Vagina (tissue), 2 donors: ENCODE measurements at places on chromosomes 13 and 19. TPM values are rescaled to one million over a fixed set of nuclear protein-coding genes. Genes with fewer than 3 reads are reported as not detected.

GRCh38 chr13:20192158-20192835 is 441 bp downstream of the GJB2 start:
- no peaks in the 10 kb centered on the region for H3K36me3 ChIP-seq
- H3K4me3 ChIP-seq: peak overlapping the region; percentile 59
- peak overlapping the region; percentile 65 for H3K27ac ChIP-seq

Gene LGALS14
- not detected for total RNA-seq

DNA sequence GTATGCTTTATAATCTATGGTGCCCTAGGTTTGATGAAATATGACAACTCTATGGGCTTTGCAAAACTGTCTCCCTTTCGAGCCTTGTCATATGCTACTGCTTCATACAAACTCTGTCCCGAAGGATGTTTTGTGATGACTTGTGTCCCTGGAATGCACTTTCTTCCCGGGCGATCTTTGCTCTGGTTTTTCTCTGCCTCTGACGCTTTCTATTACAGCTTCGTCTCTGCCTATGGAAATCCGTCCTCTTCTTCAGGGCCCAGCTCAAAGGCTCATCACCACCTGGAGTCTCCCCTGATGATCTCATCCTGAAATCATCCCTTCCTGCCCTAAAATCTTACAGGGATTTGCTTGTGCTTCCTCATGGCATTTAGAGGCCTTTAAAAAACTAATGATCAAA is 191.5 kb upstream of the KL start:
- no peak overlapping the region for H3K27ac ChIP-seq
- no peak for DNase-seq
- no peaks in the 10 kb centered on the region for H3K27me3 ChIP-seq
- H3K4me3 ChIP-seq: no peak overlapping the region
- H3K36me3 ChIP-seq: no peaks in the 10 kb centered on the region

DNA sequence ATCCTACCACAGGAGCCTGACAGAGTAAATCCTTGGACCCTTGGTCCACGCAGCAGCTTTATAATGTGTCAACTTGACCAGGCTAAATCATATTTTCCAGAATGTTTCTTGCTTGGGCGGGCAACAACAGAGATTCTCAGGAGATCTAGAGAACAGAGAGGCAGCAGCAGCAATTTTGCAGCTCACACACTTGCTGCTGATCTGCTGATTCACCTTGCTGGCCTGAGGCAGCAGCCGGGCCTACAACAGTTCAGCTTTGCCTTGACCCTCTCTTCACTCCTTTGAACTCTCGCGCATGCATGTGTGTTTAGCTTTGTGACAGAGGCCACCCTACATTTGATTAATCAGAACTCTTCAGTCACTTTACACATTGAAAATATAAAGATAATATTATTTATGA is 159.3 kb downstream of the UGGT2 start:
- no peak overlapping the region for H3K4me3 ChIP-seq
- no peak overlapping the region for H3K27ac ChIP-seq
- no peak for DNase-seq

- peaks cover 45% of the 10 kb centered on the region for H3K4me1 ChIP-seq
- no peak overlapping the region for H3K27ac ChIP-seq
- H3K4me3 ChIP-seq: no peak overlapping the region
- H3K36me3 ChIP-seq: no peaks in the 10 kb centered on the region
- no peak for DNase-seq
Measured at GRCh38 chr13:23639674-23640073, 69.5 kb downstream of the TNFRSF19 start.

GRCh38 chr13:36750046-36750445 is 69.0 kb upstream of the RFXAP start:
- H3K36me3 ChIP-seq: no peaks in the 10 kb centered on the region
- no peak overlapping the region for H3K4me3 ChIP-seq
- H3K27me3 ChIP-seq: no peaks in the 10 kb centered on the region
- DNase-seq: no peak
- H3K4me1 ChIP-seq: no peaks in the 10 kb centered on the region

Gene MYO9B
- total RNA-seq: 100 TPM

- no peaks in the 10 kb centered on the region for H3K36me3 ChIP-seq
- no peak overlapping the region for H3K4me3 ChIP-seq
- peak; percentile 8 for DNase-seq
- no peak overlapping the region for H3K27ac ChIP-seq
- no peaks in the 10 kb centered on the region for H3K4me1 ChIP-seq
- no peaks in the 10 kb centered on the region for H3K27me3 ChIP-seq
Measured at GRCh38 chr13:20181188-20181587, 11.6 kb downstream of the GJB2 start.

DNA sequence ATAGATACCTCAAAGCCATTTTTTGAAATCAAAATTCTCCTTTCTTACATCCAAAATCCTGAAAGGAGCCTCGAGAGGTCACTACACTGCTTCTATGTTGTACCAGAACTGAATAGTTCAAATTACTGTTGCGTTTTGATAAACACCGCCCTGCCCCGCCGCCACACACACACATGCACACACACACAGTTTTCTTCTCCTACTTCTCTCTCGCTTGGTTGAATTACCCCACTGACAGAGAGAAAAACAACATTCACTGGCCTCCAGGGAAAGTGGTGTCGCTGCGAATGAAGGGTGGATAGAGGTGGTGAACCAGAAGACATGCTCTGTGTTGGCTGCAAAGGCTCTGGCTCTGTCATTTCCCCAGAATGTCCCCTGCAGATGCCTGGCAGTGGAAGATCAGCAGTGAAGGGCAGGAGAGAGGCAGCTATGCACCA is 183.4 kb upstream of the RFC3 start:
- no peak for DNase-seq
- no peak overlapping the region for H3K4me3 ChIP-seq
- no peaks in the 10 kb centered on the region for H3K27me3 ChIP-seq
- no peaks in the 10 kb centered on the region for H3K36me3 ChIP-seq

DNA sequence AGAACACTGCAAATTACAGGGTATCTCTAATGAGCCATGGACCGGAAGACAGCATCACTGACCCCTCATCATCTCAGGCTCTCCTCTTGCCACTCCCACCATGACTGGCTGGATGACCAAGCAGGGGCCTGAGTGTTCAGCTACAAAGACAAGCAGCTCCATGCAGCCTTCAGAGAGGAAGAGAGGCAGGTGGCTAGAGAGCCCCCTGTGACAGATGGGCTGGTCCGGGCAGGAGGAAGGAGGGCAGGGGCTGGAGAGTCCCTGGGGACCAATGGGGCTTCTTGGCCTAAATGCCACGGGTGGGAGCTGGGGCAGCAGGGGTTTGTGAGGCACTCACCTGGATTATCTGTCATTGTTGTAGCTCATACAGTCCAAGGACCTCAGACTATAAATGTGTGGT is 12.8 kb upstream of the RASA3 start:
- no peak for DNase-seq
- H3K27me3 ChIP-seq: no peaks in the 10 kb centered on the region

GRCh38 chr13:39602277-39602613 is 748 bp downstream of the LHFPL6 start:
- no peaks in the 10 kb centered on the region for H3K27me3 ChIP-seq
- DNase-seq: no peak
- peaks cover 43% of the 10 kb centered on the region for H3K4me1 ChIP-seq
- peak overlapping the region; percentile 91 for H3K4me3 ChIP-seq
- peak overlapping the region; percentile 93 for H3K27ac ChIP-seq

DNA sequence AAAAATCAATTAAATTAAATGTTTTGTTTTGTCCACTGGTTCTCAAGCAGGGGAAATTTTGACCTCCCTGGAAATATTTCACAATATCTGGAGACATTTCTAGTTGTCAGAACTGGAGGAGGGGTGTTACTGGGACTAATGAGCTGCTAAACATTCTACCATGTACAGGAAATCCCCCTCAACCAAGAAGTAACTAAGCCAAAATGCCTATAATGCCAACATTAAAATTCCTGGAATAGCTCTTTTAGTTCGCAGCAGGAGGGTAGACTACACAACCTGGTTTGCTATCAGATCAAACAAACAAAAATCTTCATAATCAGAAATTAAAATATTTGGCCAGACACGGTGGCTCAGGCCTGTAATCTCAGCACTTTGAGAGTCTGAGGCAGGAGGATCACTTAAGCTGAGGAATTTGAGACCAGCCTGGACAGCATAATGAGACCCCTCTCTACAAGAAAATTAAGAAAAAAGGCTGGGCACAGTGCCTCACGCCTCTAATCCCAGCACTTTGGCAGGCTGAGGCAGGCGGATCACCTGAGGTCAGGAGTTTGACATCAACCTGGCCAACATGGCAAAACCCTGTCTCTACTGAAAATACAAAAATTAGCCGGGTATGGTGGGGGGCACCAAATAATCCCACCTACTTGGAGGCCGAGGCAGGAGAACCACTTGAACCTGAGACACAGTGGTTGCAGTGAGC is 13.7 kb upstream of the SMARCA4 start:
- no peak overlapping the region for H3K4me3 ChIP-seq
- H3K36me3 ChIP-seq: no peaks in the 10 kb centered on the region
- peaks cover 10% of the 10 kb centered on the region for H3K4me1 ChIP-seq
- no peaks in the 10 kb centered on the region for H3K27me3 ChIP-seq
- DNase-seq: no peak
